ENCODE measurements at places on chromosomes 6 and 20.

- no peak for DNase-seq
Observed at GRCh38 chr6:68738039-68738438, 103.0 kb downstream of the ADGRB3 start.

DNA sequence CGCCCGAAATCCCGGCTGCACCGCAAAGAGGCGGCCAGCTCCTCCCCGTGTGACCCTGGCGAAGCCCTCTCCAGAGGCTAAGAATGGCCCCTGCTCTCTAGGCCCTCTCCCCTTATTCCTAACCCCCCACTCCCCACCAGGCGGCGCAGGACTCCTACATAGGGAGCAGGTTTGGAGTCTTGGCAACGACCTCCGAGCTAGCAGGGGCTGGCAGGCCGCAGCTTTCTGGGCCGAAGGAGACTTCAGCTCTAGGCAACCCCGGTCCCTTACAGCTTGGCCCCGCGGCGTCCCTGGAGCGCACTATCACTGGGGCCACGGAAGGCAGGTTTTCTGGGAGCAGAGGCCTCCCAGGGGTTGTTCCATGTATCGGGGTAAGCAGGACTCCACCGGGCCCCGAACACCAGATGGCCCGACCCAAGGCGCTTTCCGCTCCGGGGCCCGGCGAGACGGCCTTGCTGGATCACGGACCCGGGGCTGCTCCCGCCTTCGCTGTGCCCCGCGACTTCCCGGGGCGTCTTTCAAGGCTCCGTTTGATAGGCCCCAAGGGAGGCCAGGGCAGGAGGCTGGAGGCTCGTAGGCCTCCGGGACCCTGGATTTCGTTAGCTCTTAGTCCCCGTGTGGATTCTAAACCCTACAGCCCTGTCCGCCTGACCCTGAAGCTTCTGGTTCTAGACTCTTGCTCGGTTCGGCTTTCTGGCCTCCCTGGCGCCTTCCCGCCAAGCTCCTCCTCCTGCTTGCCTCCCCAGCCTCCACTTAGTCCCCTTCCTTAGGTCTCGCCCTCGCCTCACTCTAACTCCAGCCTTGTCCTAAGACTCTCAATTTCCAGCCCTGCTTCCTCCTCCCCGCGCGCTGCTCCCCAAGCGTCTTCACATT lies 1.9 kb downstream of the SLC32A1 start:
- DNase-seq: no peak

- no peak for DNase-seq
Observed at GRCh38 chr6:162124710-162125435, 602.7 kb downstream of the PRKN start.

GRCh38 chr6:4102687-4103244 lies 23.8 kb upstream of the FAM217A start:
- DNase-seq: no peak

DNA sequence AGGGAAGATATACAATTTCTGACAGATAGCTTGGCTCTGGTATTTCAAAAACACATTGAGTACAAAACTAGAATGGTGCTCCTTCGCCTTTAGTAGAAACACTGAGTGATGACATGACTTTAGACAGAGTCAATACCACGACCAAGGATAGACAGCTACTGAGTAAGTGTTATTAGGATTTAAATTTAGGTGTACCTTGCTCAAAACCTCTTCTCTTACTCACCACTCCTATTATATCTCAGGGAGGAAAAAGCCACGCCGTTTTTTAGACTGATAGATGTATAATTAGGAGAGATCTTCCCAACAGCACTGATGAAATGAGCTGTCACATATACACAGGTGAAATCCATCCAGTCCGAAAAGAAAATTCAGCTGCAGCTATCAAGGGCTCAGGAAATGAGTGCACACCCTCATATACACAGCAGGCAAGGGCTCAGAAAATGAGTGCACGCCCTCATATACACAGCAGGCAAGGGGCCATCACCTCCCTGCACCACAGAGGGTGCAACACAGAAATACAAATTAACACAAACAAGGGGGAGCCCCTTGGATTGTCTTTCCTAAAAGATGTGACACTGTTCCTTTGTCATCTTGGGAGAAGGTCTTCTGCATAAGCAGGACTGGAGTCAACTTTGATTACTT lies 53.7 kb downstream of the LYRM4 start:
- DNase-seq: no peak

- no peak for DNase-seq
Observed at GRCh38 chr20:63703976-63704748, 3.6 kb downstream of the ARFRP1 start.
